ENCODE measurements at places on chromosomes 12 and 14.

- DNase-seq, result no peak
Measured at GRCh38 chr12:28050606-28051005, 78.1 kb upstream of the PTHLH start.

GRCh38 chr12:129467726-129468125, 436.1 kb downstream of the TMEM132D start:
- no peak for DNase-seq

- peak; percentile 13 for DNase-seq
Measured at GRCh38 chr14:75578102-75578785, at the start of gene FLVCR2. FLVCR2 (plus strand) TSS chr14:75578620; CDS start chr14:75578973, 353 bp downstream.

DNA sequence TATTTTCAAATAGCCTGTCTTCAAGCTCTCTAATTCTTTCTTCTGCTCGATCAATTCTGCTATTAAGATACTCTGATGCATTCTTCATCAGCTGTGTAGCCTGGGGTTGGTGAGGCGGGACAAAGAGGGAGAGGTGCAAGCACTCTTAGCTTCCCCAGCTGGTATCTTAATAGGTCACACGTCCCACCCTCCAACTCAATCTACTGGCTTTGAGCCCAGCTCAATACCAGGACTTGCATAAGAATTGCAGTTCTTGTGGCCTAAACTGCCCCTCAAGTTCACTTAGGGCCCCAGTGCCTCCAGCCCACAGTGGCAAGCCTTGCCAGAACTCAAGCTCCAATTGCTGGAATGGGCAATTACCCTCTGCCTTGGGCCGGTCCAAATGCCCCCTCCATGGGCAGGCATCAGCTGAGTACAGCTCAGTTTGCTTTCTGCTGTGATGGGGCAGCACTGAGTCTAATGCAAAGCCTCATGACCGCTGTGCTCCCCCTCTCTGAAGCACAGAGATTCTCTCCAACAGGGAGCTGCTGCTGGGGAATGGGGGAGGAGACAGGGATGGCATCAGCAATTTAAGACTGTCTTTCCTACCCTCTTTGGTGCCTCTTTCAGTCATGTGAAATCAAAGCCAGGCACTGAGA, 5.6 kb upstream of the SPATA7 start:
- DNase-seq, result no peak

GRCh38 chr12:131920902-131921840, 7.9 kb upstream of the PUS1 start:
- DNase-seq, result no peak

DNA sequence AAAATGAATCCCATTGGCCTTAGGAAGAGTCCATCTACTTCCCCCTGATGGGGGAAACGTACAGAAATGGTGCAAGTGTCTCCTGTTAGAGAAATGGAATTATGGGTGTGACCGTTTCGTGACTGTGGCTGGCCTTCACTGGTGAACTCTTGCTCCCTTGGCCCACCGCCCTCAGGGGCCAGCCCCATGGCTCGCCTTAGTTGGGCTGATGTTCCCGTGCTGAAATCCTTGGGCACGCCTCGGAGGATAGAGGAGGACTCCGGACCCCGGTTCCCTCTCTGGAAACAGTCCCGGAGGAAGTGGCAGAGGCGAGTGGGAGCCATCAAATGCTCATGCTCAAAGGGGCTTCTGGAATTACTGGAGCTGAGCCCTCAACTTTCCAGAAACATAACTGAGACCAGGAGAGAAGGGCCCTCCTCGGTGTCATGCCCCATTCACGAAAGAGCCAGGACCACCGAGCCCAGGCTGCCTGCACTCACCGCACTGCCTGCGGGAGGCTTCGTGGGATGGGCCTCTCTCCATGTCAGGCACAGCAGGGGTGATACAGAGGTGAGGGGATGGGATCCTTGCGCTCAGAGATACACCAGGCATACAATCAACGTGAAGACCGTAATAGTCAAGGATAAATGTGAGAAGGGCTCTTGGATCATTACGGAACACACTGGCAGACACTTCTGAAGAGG, 10.1 kb upstream of the CACNA2D4 start:
- DNase-seq, result no peak

DNA sequence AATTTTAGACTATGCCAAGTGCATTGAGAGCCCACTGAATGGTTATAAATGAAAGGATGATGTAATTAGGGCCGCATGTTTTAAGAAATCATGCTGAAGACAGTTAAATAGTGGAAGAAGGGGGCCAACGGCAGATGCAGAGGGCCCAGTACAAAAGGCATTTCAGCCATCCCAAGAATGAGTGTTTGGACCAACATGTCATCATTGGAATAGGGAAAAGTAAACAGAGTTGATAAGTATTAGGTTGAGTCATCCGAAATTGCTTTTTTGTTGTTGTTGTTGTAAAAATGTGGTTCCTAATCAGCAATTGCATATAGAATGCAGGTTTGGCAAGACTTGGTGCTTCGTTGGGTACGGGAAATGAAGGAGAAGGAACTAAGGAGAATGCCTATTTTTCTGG, 29.5 kb downstream of the BMP4 start:
- no peak for DNase-seq

GRCh38 chr12:105226219-105226618, 9.8 kb downstream of the APPL2 start:
- DNase-seq, result no peak

DNA sequence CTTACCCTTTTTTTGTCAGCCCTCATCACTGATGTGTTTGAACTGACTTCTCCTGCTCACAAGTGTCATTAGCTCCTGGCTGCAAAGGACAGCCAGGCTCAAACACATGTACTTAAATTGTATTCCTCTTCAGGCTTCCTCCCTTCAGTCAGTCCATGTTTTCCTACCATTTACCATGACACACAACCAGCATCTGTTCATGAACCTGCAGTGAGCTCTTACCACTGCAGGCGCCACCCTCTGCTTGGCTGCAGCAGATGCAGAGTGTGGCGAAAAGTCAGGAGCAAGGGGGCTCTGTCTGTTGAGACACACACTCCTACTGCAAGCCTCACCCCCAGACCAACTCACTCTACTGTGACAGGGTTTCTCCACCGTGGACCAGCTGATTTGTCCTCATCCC, 70.2 kb downstream of the TSPAN11 start:
- no peak for DNase-seq

DNA sequence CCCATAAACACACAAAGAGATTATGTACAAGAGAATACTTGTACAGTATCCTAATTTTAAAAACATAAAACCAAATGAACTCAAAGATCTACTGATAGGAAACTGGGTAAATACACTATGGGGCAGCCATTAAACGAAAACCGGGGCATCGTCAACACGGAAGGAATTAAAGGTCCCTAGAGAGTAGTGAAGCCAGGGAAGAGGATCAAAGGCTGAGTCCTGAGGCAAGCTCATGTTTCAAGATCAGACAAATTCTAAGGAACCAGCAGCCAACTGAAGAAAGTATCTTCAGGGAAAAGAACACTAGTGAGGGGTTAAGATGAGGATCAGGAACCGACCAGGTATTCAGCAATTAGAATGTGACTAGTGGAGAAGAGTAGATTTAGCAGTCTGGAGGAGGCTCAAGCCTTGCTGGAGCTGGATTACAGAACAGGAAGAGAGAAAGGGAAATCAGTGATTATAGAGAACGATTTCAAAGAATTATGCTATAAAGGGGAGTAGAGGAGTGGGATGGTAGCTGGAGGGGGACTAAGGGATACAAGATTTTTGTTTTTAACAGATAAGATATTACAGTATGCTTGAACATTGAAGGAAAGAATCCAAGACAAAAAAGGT, 23.7 kb downstream of the SEL1L start:
- no peak for DNase-seq

DNA sequence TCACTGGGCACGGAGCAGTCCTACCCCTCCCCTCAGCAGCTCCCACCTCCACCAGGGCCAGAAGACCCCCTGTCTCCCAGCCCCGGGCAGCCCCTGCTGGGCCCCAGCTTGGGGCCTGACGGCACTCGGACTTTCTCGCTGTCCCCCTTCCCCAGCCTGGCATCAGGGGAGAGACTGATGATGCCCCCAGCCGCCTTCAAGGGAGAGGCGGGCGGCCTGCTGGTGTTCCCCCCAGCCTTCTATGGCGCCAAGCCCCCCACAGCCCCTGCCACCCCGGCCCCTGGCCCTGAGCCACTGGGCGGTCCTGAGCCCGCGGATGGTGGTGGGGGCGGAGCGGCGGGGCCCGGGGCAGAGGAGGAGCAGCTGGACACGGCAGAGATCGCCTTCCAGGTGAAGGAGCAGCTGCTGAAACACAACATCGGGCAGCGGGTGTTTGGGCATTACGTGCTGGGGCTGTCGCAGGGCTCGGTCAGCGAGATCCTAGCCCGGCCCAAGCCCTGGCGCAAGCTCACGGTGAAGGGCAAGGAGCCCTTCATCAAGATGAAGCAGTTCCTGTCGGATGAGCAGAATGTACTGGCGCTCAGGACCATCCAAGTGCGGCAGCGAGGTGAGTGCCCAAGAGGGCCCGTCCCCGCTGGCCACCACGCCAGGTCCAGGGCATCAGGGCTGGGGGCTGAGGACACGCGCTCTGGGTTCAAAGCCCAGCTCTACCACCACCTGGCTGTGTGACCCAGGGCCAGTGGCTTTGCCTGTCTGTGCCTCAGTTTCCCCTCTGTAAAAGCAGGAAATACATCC, 58.6 kb downstream of the PHETA1 start:
- DNase-seq, result no peak
